ENCODE measurements at places on chromosomes 2 and 18. TPM values are rescaled to one million over a fixed set of nuclear protein-coding genes. Genes with fewer than 3 reads are reported as not detected.

MBD2 gene
- total RNA-seq, result 104 TPM

GKN1 gene
- total RNA-seq, result not detected

SCG2 gene
- 0.85 TPM for total RNA-seq

GAL3ST2 gene
- total RNA-seq, result not detected

TMEFF2 gene
- 0.38 TPM for total RNA-seq

ARHGEF4 gene
- total RNA-seq, result 2.2 TPM

KCNF1 gene
- 0.13 TPM for total RNA-seq

TEKT4 gene
- not detected for total RNA-seq

PLEKHH2 gene
- total RNA-seq, result 0.64 TPM

TSPYL6 gene
- total RNA-seq, result not detected

ZSWIM2 gene
- not detected for total RNA-seq

SKOR2 gene
- not detected for total RNA-seq

SERPINB7 gene
- total RNA-seq, result 301 TPM

DNA sequence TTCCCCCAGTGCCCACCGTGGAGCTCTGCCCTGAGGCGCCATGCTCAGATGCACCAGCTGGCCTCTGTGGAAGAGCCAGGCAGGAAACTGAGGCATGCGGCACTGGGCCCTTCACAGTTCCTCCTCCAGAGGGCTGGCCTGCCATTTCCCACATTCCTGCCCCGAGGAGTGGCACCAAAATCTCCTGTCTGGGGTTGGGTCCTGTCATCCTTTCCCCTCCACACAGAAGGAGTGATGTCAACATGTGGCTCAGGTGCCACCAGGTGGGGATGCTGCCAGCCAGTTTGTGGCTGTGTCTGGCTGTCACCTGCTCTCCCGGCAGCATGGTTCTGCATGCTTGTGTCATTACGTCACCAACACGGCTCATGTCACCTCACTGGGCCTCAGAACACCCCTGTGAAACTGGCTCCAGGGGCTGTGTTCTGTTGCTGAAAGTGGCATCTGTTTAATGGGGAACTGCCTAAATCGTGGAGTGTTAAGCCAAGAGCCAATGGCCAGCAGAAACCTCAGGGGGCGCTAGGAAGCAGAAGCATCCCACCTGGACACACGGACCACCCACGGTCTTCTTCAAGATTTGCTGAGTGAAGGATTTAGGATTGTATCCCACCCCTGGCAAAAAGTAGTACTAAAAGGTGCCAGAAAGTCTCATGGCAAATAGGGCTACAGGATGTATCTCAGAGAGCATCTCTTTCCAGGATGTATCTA is 51.3 kb downstream of the ZAP70 start:
- DNase-seq, result no peak

GRCh38 chr18:25880441-25880840 is 210.0 kb downstream of the SS18 start:
- DNase-seq, result no peak

DNA sequence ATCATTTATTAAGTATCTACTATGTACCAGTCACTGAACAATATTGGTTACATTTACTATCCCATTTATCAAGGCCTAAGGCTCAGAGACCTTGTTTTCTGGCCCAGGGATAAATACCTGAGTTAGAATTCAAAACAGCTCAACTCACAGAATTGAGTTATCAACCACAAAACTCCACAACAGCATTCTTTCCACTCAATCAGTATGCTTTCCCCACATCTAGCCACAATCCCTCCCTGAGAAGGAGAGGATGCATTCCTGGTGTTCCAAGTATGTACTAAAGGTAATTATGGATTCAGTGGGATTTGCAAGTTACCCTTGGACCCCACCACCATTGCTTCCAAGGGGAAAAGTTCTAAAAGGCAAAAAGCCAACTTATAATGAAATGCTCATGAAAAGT is 104.2 kb upstream of the PID1 start:
- DNase-seq, result no peak

- peak; percentile 6 for DNase-seq
Observed at GRCh38 chr2:112153179-112153490, 14.9 kb downstream of the FBLN7 start.

DNA sequence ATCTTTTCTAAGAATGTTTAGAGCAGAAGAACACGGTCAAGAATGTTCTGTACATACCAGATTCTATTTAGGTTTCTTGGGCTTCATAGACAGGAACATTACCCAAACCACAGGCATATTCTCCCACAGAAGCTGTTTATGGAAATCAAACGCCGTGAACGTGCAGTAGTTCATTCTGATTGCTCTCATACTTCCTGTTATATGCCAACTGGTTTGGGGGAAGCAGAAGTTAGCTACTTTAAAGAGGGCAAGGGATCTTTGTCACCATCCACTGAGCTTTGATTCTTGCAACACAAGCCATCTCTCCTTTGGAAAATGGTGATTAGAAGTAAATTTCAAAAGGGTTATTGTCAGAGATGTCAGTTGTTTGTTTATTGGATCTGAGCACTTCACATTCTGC is 182.2 kb upstream of the NRP2 start:
- no peak for DNase-seq

DNA sequence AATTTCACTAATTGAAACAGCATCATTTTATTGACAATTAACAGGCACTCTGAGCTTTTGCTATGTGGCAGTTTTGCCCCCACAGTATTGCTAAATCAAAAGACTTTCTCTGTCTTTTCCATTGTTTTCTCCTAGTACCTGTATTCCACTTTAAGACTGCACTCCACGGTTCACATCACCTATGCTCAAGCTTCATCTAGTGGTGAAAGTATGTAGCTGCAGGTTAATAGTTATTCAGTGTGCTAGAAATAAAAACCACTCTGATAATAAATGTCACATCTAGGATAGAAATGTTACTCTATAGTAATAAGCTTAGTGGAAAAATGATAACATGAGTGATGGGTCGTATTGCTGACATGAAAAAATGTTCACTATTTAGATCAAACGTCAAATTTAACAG is 24.6 kb downstream of the ARL6IP6 start:
- no peak for DNase-seq

GRCh38 chr2:65952966-65953761 is 481.8 kb upstream of the MEIS1 start:
- no peak for DNase-seq

- DNase-seq, result no peak
Observed at GRCh38 chr2:173204316-173204715, 128.7 kb downstream of the MAP3K20 start.

DNA sequence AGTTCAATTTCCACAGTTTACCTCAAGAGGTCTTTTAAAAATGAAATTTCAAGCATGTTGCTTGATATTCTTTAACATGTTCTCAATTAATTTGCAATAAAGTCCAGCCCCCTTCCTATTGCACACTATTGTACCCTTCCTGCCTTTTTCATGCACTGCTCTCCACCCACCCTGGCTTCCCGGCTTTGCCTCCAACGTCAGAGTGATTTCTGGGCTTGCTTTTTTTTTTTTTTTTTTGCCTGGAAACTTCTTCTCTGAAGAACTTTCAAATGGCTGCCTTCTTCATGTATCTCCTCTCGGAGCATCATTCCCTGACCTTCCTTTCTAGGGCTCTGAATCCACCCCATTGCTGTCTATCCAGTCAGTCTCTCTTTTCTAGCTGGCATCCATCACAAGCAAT is 24.4 kb upstream of the CYP1B1 start:
- DNase-seq, result no peak

- DNase-seq, result no peak
Observed at GRCh38 chr18:58349650-58350049, 279.2 kb downstream of the ALPK2 start.

DNA sequence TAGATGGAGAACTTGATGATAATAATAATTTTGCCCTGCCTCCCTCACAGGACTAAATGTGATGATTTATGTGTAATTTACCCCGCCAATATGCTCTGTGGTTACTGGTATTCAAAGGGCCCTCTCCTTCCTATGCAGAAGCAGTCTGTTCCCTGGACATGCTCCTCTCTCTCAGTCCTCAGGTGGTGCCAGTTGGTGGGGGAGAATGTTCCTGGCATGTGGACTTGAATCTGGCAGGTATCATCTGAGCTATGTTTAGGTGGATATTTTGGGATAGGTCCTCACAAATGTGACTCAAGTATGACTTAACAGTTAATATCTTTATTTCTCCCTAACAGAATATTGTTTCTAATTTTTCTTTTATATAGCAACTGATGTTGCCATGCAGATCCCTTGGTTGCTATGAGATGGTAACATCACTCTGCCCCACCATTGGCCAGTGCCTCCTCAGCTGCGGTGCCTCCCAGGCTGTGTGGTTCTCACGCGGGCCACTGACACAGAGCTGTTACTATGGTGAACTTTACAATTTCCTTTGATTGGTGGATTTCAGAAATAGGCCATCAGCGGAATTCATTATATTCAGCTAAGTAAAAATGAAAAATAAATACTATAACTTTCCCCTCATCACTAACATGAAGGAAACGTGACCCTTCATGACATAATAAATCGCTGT is 106.7 kb upstream of the PELI1 start:
- DNase-seq, result no peak

DNA sequence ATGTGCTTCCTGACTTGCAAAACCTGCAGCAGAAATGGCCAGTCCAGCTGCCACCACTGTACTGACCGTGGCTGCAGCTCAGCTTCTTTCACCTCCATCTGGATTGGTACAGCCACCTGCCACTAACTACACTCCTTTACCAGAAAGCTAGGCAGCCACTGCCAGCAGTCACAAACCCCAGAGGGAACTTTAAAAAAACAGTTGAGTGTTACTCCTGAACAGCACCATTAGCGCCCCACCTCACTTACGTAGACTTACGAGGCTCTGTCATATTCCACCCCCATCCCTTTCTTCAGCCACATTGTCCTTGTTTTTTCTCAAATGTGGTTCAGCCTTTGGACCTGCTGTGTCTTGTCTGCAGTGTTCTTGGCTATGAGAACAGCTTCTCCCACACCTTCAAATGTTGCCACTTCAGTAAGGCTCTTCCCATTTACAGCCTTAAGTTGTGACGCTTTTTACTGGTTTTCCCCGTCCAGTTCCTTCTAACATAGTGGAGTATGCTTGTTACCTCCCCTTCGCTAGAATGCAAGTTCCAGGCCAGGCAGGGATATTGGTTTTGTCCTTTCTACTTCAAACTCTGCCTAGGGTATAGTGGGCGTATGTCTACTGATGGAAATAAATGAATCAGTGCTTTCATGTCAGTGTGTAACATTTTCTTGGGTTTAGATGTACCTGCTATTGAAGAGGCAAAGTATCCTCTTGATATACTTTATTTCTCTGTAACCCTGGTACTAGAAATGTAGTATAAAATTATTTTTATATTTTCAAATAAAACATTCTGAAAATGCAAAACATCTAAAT is 17.0 kb downstream of the HNRNPA3 start:
- DNase-seq, result no peak

GRCh38 chr2:230668939-230669303 is 43.7 kb upstream of the CAB39 start:
- DNase-seq, result no peak

GRCh38 chr2:70716951-70717350 is 51.0 kb downstream of the ADD2 start:
- no peak for DNase-seq

DNA sequence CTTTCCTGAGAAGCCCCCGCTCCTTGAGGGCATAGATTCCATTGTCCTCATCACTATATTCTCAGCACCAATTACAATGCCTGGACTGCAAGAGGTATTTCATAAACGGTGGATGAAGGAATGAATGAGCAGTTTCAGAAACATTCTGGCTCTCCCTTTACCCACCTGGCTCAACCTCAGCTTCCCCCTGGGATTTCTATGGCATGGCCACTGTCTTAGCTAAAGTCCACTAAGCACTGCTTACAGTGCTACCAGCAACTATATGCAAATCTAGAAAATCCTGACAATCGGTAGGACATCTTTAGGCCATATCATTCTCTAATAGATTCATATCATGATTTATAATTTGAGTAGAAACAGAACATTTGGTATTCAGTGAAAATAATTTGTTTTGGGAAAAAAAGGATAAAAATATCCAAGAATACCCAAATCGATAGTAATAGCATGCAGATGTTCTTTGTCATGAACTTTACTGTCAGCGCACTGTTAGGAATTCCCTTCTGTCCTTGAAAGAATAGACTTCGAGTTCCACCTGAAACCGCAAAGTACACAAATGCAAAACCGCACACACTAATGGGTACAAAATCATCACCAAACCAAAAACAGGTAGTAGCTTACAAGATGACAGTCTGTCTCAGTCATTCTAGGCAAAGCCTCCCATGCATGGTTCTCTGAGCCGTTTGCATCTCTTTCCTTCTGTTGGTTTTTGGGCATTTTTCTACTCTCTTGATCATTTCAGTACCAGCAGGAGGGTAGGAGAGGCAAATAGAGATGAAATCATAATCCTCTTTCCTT is 303.6 kb upstream of the ID2 start:
- DNase-seq, result no peak

DNA sequence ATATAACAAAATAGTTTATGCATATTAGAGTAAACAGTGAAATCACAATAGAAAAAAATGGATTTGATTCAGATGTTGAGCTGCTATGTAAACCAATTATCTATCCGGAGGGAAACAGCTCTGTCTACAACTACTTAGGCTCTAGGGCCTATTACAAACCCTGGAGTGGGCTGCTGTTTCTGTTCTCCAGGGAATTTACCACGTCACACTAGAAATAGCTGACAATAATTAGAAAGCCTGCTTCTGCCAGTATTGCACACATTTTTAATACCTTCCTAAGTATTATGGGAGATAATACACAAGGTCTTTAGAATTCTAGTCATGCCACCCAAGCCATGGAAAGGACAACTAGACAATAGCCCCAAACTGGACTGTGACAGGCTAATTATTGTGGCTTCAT is 411.1 kb downstream of the FIGN start:
- no peak for DNase-seq

DNA sequence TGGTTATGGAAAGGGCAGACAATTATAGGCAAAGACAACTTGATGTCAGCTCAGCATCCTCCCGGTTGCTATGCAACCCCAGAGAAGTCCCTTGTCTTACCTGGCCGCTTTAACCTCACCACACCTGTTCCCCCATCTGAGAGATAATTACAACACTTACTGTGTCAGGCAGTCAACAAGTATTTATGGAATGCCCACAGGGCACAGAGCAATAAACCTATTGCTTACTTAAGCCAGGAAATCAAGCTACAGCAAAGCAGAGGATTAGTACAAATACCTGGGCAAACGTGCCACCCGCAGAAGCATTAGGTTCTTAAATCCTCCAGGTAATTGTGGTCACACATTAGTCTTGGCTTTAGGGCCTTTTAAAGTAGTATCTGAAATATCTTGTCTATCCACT is 320.4 kb upstream of the REV1 start:
- DNase-seq, result no peak

DNA sequence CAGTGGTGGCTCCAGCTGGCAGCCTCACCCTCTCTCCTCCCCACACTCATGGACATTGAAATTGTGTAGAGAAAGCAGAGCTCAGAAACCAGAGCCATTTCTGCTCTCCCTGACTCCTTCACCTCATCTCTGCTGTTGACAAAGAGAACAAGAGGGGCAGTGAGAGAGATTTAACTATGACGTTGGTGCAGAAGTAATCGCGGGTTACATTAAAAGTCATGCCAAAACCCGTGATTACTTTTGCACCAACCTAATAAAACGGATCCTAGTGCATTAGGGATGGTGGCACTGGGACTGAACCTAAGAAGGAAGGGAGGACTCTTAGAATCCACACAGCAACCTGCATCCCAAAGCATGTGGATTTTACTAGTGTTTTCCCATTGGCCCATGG is 113.3 kb upstream of the CDC42EP3 start:
- no peak for DNase-seq

GRCh38 chr2:163757814-163758213 is 22.0 kb upstream of the FIGN start:
- no peak for DNase-seq

All from HFFc6 (cell line).